ENCODE measurements at places on chromosomes 6 and 20. TPM values are rescaled to one million over a fixed set of nuclear protein-coding genes. Genes with fewer than 3 reads are reported as not detected.

DNA sequence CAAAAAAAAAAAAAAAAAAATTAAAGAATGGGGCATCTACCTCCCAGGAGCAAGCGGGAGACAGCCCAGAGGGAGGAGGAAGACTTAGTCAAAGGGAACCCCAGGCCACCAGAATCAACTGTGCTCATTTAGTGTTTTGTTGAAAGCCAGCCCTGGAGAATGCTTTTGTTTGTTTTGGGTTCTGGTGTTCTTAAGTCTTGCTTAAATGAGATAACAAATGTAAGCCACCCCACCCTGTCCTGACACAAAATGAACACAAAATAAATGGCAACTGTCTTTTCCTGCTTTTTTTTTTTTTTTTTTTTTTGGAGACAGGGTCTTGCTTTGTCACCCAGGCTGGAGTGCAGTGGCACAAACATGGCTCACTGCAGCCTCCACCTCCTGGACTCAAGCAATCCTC lies 165.0 kb upstream of the JARID2 start:
- no peak for DNase-seq

GRCh38 chr6:69958978-69959377 lies 92.6 kb downstream of the COL19A1 start:
- no peak for DNase-seq

GRCh38 chr6:106077881-106078280 lies 8.3 kb upstream of the PRDM1 start:
- DNase-seq: no peak

DNA sequence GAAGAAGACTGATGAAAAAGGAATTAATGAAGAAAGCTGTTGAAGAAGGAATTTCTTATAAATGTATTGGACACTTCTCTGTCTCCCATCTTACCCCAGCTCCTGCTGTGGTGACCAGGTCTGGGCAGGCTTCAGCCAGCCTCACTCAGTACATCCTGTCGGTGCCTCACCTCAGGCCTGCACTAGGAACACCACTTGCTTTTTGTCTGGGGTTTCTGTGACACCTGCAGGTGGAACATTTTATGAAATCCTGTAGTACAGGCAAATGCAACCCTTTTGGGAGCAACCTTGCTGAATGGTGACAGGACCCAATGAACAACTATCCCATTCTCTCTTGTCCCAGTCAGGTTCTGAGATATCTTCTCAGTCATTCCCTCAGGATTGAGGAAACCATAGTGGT lies 129.7 kb downstream of the PRDM13 start:
- DNase-seq: no peak

DNA sequence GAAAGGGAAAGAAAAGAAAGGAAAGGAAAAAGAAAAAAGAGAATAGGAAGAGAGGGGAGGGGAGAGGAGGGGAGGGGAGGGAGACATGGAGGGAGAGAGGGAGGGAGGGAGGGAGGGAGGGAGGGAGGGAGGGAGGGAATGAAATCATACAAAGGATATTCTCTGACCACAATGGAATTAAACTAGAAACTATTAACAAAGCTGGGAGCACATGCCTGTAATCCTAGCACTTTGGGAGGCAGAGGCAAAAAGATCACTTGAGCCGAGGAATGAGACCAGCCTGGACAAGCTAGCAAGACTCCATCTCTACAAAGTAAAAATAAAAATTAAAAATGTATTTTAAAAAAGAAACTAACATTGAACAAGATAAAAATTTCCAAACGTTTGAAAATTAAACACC lies 62.8 kb downstream of the ILRUN start:
- no peak for DNase-seq

DNA sequence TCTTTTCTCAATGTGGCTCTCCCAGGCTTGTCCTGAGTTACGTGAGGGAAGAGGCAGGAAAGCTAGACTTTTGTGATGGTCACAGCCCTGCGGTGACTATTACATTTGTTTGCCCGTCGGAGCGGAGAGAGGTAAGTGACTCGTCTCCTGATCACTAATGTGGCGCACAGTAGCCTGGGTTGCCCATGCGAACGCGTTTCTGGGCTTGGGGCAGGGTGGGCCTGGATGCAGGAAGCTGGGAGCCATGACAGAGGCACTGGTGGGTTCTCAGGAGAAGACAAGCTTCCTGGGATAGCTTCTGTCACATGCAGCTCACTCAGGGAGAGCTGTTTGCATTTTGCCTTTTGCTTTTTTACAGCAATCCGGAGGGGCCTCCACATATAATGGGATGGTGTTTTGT lies 60.6 kb downstream of the IGF2R start:
- no peak for DNase-seq

- peak; percentile 78 for DNase-seq
Measured at GRCh38 chr6:130872250-130873095, 45.3 kb downstream of the SMLR1 start.

DNA sequence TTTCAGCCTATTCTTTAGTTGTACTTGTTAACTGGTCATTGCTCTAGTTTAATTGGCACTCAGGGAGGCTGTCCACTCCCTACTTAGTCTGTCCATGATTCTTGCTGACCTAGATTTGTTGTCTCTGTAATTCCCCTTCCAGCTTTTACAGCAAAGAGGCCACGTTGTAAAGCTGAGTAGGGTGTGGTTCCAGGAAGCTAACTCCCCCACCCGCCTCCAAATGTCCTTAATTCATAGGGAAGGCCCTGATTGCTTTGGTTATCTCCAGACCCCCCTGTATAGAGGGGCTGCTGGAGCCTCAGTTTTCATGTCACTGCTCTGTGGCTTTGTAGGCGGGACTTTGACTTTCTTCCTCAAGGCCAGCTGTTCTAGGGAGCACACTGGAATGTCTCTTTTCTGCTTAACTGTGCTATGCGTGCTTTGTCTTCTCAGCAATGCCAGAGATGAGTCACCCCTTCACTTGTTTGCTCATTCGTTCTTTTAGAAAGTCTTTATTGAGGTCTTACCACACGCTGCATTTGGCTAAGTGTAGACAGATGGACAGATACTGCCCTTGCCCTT lies 175.1 kb upstream of the JAG1 start:
- no peak for DNase-seq

DNA sequence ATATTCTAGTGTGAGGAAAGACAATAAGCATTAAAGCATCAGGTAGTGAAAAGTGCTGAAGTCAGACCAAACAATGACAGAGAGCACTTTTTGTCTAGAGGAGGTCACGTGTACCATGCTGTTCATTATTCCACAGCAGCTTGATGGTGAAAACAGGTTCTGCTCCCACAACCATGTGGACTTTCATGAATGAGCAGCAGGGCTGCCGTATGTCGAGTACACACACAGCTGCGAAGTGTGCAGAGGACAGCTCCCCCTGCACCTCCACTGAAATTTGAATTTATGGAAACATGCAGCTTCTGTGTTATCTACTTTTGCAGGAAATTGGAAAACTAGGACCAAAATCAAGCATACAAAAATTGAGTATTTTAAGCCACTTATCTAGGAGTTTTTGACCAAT lies 85.3 kb downstream of the MAP7 start:
- DNase-seq: no peak

- no peak for DNase-seq
Measured at GRCh38 chr20:1119128-1119505, 715 bp downstream of the PSMF1 start.

The LIN28B gene
- 76.3 TPM for total RNA-seq

The PLG gene
- 0.30 TPM for total RNA-seq

The SMOC2 gene
- 0.14 TPM for total RNA-seq
